ENCODE measurements at places on chromosomes 7 and 10.

DNA sequence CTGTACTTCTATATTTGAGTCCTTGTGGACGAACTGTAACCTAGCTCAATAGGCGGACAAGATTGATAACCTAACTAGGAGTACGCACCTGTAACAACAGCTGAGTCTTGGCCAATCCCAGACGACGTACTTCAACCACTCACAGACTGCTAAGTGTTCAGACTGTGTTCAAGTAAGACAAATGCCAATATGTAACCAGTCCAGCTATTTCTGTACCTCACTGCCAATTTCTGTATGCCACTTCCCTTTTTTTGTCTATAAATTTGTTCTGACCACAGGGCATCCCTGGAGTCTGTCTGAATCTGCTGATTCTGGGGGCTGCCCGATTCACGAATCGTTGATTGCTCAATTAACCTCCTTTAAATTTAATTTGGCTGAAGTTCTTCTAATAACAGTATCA lies 32.2 kb downstream of the HACD1 start:
- no peak for DNase-seq

DNA sequence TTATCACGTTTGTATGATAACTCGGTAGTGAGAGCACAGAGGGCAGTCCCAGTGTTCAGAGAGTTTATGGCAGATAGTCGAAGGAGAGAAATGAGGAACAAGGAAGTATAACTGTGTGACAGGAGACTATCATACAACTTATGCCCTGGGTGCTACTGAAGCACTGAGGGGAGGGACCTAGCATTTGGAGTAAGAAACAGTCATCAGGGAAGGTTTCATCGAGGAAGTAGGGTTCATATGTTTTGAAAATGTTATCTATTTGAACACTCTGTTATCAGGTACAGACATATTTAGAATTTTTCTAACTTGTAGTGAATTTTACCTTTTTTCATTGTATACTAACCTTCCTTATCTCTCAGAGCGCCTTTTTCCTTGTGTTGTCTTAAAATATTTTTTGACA lies 1214.4 kb upstream of the C7orf33 start:
- DNase-seq = no peak

DNA sequence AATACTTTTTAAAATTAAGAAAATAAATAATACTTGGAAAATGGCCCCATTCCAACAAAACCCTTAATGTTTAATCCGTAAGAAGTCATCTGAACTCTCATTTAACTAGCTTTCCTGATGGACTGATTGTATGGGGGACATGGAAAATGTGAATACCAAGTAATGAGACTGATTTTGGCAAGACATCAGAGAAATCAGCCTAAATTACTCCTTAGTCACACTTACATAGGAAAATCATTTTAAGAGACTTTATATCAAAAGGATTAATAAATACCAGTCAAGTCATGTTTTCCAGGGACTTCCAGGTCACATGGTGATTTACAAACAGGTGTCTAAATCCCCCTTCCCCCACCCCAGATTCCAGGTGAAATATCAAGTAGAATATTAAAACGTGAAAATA lies 58.2 kb downstream of the GRM8 start:
- no peak for DNase-seq

- no peak for DNase-seq
Observed at GRCh38 chr10:97445357-97445721, 467 bp downstream of the EXOSC1 start.

DNA sequence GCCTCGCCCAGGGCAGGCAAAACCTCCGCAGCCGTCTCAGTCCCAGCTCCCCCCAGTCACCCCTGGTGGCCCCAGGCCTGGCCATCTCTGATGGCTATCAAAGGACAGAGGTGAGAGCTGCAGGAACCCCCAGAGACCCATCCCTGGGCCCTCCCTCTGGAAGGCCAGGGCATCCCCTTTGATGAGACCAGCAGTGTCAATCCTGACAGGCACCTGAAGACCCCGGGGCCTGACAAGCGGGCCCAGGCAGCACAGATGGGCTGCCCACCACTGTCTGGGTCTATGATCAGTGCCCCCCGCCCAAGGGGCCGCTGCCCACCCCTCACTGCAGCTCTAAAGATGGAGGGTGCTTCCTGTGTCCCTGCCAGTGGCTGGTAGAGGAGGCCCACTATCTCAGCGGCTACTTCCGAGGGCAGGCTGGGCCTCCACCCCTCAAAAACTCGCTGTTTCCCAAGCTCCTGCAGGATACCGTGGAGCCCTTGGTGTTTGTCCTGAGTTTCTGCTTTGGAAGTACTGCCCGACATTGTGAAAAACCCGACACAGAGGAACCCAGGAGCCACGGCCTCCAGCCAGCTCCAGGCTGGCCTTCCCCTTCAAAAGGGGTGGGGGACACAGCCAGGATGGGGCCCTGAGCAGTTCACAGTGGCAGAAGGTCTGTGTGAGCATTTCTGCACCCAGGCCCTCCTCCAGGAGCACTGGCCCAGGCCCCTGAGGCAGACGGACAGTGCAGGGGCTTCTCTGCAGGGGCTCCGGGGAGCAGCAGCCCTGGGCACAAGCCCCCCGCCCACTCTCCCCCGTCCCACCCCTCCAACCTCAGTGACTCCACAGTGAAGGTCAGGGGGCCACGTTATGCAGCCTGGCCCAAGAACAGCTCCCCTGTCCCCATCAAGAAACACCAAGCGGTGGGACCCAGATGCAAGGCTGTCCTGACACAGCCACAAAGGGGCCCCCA lies 99.2 kb downstream of the PDGFA start:
- DNase-seq = no peak

- no peak for DNase-seq
Observed at GRCh38 chr10:23522345-23522744, 83.5 kb downstream of the OTUD1 start.

- DNase-seq = no peak
Observed at GRCh38 chr10:63217120-63217605, 84.0 kb downstream of the NRBF2 start.

GRCh38 chr7:136845899-136846465 lies 22.5 kb upstream of the CHRM2 start:
- DNase-seq = no peak

- DNase-seq = no peak
Observed at GRCh38 chr7:51301806-51302205, 14.8 kb downstream of the COBL start.

DNA sequence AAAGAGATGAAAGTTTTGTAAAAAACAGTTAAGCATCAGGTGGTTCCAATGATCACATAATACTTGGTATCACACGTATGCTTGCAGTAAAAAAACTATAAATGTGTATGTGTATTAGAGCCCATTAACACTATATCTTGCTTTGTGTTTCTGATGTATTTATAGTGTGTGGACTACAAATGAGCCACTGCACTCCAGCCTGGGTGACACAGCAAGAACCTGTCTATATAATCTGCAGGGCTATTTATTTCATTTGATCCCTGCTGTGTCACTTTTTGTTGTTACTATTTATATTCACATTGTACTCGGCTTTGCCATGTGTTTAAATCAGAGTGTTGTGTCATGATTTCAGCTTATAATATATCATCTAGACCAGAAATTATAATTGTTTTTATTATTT lies 487.8 kb upstream of the TEX47 start:
- DNase-seq = no peak

GRCh38 chr10:17143055-17143690 lies 13.6 kb upstream of the CUBN start:
- no peak for DNase-seq

- no peak for DNase-seq
Observed at GRCh38 chr10:27392606-27393005, 111.5 kb upstream of the RAB18 start.

DNA sequence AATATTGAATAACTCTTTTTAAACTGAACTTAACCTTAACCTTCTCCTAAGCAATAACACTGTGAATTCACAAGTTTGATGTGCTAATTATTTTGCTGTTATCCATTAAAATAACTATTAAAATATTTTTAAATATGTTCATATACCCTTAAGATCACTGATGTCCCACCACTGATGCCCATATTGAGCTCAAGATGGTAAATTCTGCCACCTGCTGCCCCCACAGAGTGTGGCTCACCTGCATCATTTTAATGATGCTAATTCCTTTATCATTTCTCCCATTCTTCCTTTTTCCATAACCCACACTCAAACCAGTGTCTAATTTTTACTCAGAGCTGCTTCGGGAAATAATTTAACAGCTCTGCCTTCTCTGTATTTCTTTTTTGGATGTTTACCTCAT lies 82.3 kb upstream of the ARID5B start:
- DNase-seq = no peak

All from amygdala (tissue), 56 donors.